ENCODE measurements at places on chromosomes 7 and 10.

DNA sequence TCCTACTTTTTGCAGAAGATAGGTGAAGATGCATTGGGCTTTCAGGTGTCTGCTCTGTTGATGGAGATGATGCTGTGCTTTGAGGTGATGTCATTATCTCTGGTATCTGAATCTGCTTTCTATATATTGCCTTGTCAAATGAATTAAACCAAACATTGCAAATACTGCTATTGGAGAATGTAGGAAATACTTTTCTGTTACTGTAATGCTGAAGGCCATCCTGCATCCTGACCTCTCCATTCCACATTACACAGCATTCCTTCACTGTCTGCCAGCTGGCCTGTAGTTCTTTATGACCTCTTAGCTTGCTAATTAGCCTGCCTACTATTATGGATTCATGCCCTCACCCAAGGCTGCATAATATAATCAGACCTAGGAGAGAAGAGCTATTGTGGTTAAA lies 73.2 kb downstream of the VCL start:
- H3K27ac ChIP-seq = peak overlapping the region; percentile 32
- peaks cover 10% of the 10 kb centered on the region for H3K36me3 ChIP-seq
- peaks cover 7% of the 10 kb centered on the region for H3K4me1 ChIP-seq
- no peak overlapping the region for H3K4me3 ChIP-seq

- DNase-seq = no peak
- H3K4me1 ChIP-seq = peaks cover 20% of the 10 kb centered on the region
- H3K27ac ChIP-seq = peak overlapping the region; percentile 93
- peak overlapping the region; percentile 91 for H3K4me3 ChIP-seq
- H3K36me3 ChIP-seq = peaks cover 4% of the 10 kb centered on the region
- no peaks in the 10 kb centered on the region for H3K27me3 ChIP-seq
Observed at GRCh38 chr7:50069613-50070012, 23.4 kb downstream of the ZPBP start.

- no peaks in the 10 kb centered on the region for H3K27me3 ChIP-seq
- H3K4me3 ChIP-seq = no peak overlapping the region
- H3K36me3 ChIP-seq = no peaks in the 10 kb centered on the region
- no peaks in the 10 kb centered on the region for H3K4me1 ChIP-seq
- no peak overlapping the region for H3K27ac ChIP-seq
Observed at GRCh38 chr10:4638099-4638498, 187.9 kb upstream of the AKR1E2 start.

DNA sequence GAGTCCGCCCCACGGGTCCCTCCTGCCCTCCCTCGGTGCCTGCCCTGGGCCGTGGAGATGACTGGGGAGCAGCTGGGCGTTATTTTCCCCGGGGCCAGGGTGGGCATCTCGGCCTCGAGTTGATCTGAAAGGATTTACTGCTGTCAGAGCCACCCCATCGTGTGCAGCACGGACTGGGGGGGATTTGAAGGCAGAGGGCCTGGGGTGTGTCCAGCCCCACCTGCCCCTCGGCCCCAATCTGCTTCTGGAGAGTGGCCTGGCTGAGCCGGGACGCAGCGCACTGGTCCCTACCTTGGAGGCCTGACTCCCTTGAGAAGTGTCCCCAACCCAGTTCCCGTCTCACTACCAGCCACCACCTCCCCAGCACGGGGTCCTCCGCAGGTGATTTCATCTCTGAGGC lies 24.2 kb upstream of the PFKFB3 start:
- peaks cover 5% of the 10 kb centered on the region for H3K36me3 ChIP-seq
- H3K4me3 ChIP-seq = no peak overlapping the region
- peak overlapping the region; percentile 63 for H3K27ac ChIP-seq

- no peaks in the 10 kb centered on the region for H3K4me1 ChIP-seq
- no peak for DNase-seq
- H3K36me3 ChIP-seq = no peaks in the 10 kb centered on the region
- peaks cover 5% of the 10 kb centered on the region for H3K27me3 ChIP-seq
- H3K4me3 ChIP-seq = no peak overlapping the region
- no peak overlapping the region for H3K27ac ChIP-seq
Observed at GRCh38 chr10:127168261-127168660, 28.1 kb downstream of the INSYN2A start.

DNA sequence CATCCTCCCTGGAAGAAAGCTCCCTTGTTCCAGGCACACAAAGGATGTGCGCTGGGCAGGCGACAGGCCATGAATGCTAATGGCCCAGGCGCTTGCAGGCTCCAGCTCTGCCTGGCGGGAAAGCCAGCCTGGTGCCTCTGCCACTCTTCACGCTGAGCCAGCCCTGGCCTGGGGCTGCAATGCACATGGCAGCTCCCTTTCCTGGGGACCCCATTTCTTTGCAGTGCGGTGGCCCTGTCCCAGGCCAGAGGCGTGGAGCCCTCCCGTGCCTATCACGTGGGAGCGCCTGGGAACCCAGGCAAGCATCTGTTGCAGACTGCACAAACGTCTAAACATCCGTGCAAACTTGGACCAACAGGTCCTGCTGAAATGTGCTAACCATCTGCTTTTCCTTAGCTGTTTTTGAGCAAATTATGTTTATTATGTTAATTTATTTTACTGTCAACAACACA lies 152.1 kb upstream of the LYZL2 start:
- H3K27ac ChIP-seq = peak overlapping the region; percentile 82
- peaks cover 11% of the 10 kb centered on the region for H3K4me1 ChIP-seq
- H3K4me3 ChIP-seq = no peak overlapping the region
- peaks cover 18% of the 10 kb centered on the region for H3K27me3 ChIP-seq

DNA sequence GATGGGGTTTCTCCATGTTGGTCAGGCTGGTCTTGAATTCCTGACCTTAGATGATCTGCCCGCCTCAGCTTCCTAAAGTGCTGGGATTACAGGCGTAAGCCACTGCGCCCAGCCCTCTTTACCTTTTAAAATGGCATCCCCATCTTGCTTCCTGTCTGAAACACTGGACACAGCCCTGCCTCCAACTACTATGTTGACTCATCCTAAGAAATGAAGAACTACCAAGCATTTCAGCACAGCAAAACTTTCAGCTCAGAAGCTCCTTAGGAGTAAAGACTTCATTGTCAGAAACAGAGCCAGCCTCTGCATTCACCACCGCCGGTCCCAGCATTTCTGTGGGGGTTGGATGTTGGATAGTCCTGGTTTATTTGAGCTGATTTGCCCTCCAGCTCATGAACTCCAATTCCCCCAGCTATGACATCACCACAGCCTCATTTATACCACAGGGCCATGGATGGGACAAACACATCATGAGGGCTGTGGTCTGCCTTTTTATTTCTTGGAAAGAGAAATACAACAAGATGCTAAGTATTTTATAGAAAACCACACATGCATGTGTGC lies 123.5 kb downstream of the ADCY1 start:
- H3K27ac ChIP-seq = no peak overlapping the region
- no peak for DNase-seq
- no peak overlapping the region for H3K4me3 ChIP-seq
- H3K27me3 ChIP-seq = peaks cover 26% of the 10 kb centered on the region
- H3K4me1 ChIP-seq = no peaks in the 10 kb centered on the region

DNA sequence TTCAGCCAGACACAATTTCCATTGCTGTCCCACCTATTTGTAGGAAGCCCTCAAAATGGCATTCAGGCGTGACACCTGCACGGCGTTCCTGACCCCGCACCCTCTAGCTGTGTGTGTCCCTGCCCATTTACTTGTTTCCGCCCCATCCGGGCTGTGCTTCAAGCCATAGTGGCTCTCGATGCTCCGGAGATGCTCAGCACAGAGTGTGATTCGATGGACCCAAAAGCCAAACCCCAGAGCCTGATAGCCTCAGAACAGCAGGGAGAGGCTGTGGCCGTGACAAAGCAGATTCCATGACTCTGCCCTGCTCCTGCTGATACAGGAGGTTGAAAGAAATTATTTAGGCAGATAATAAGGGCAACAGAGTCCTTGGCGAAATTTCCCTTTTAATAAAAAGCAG lies 13.4 kb downstream of the BUD31 start:
- no peaks in the 10 kb centered on the region for H3K4me1 ChIP-seq
- no peak overlapping the region for H3K4me3 ChIP-seq
- H3K36me3 ChIP-seq = peaks cover 2% of the 10 kb centered on the region
- no peak for DNase-seq
- no peak overlapping the region for H3K27ac ChIP-seq

DNA sequence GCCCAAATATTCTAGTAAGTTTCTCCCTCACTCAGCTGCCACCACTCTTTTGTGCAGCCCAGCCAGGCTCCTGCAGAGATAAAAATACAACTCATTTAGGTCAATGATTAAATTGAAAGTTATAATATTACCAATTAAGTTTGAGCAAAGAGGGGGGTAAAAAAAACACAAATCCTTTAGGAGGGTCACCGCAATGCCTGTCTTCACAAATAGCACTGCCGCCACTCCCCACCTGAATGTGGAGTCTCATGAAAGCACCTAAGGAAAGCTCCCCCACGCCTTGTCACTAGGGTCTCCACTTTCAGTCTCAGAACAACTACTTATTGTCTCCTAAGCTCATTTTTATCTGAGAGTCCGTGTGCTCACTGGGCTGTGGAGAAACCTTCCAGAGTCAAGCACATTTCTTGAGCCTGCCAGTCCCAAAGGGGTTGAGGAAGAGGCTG lies 148.7 kb downstream of the FGFR2 start:
- H3K36me3 ChIP-seq = no peaks in the 10 kb centered on the region
- no peaks in the 10 kb centered on the region for H3K4me1 ChIP-seq
- peaks cover 5% of the 10 kb centered on the region for H3K27me3 ChIP-seq
- no peak overlapping the region for H3K27ac ChIP-seq

GRCh38 chr10:118423800-118424442 lies 81.8 kb upstream of the FAM204A start:
- H3K27ac ChIP-seq = no peak overlapping the region
- H3K4me1 ChIP-seq = peaks cover 3% of the 10 kb centered on the region
- peaks cover 45% of the 10 kb centered on the region for H3K27me3 ChIP-seq

DNA sequence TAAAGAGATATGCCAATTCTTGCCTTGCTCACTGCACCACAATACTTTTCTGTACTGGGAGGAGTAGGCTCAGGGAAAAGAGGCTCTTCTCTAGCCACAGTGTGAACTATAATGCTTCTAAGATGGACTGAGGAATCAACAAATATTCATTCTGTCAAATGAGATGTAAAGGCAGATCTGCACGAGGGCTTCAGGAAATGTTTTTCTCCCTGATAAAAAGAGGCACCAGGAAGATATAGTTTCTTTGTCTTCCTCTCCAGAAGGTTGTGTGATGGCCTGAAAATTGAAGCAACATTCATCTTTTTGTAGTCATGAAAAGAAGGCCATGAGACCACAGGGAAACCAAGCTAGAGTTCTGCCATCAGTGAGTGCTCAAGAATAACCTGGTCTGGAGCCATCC lies 79.1 kb upstream of the NME8 start:
- H3K27me3 ChIP-seq = no peaks in the 10 kb centered on the region
- no peak overlapping the region for H3K27ac ChIP-seq
- DNase-seq = no peak
- no peaks in the 10 kb centered on the region for H3K36me3 ChIP-seq
- no peak overlapping the region for H3K4me3 ChIP-seq

GRCh38 chr10:125883211-125883610 lies 2.1 kb upstream of the DHX32 start:
- no peaks in the 10 kb centered on the region for H3K4me1 ChIP-seq
- H3K27ac ChIP-seq = no peak overlapping the region
- no peak overlapping the region for H3K4me3 ChIP-seq
- no peaks in the 10 kb centered on the region for H3K27me3 ChIP-seq
- peaks cover 6% of the 10 kb centered on the region for H3K36me3 ChIP-seq

- no peak overlapping the region for H3K4me3 ChIP-seq
- no peak for DNase-seq
- peaks cover 12% of the 10 kb centered on the region for H3K27me3 ChIP-seq
Observed at GRCh38 chr7:87223666-87224065, 4.1 kb upstream of the TMEM243 start.

GRCh38 chr7:130491841-130492522 lies at the start of gene MEST:
Gene MEST, plus strand, starts transcription at chr7:130492085. Its CDS starts 229 bp downstream, at chr7:130492314.
- H3K27me3 ChIP-seq = peaks cover 61% of the 10 kb centered on the region
- DNase-seq = no peak
- no peaks in the 10 kb centered on the region for H3K36me3 ChIP-seq

DNA sequence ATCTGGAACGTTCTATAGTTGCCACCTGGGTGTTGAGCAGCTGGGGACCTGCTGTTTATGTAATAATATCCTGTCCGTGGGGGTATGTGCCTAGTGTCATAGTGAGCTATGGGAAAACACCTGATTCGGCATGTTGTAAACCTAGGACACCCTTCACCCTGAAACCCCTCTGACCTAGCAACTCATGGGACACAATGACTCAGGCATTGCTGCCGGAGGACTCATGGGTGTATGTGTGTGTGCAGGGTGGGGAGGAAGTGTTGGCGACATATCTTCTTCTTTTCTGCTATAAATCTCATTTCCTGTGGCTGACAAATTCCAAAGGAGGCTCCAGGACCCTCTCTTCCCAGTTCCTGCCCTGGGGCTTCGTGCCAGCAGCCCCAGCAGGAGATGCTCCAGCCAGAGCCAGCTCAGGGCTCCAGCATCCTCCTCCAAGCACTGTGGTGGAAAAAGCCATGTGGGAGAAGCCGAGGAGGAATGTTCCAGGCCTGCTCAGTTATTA lies 77.0 kb upstream of the PODXL start:
- DNase-seq = no peak
- peaks cover 50% of the 10 kb centered on the region for H3K27me3 ChIP-seq

DNA sequence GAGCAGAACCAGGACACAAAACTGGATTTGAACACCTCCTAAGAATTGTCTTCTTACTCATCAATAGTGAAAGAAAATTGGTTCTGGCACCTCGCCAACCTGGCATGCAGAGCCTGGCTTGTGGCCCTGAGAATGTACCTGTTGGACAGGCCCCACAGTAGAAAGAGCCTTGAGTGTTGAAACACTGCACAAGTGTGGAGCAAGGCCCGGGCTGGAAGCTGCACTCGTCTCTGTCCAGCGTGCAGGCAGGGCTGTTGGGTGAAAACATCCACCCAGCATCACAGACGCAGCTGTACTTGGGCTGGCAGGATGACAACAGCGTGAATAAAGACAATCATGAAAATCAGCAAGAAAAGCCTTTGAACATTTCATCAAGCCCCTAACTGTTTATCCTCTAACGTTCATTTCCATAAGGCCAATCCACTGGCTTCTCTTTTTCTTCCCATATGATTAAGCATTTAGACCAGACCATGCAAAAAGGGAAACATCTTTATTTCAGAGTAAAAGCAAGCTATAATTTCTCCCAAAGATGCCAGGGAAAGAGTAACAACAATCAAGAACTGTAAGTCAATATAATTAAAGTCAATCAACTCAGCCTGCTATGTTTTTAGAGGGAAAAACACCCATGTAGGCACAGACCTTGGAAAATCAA lies 15.6 kb downstream of the CUBN start:
- DNase-seq = no peak
- H3K4me1 ChIP-seq = peaks cover 4% of the 10 kb centered on the region
- H3K4me3 ChIP-seq = no peak overlapping the region
- H3K36me3 ChIP-seq = peaks cover 3% of the 10 kb centered on the region
- H3K27me3 ChIP-seq = no peaks in the 10 kb centered on the region
- H3K27ac ChIP-seq = no peak overlapping the region

All from T-helper 17 cell (primary cell).